ENCODE measurements at places on chromosomes 7 and 10.

DNA sequence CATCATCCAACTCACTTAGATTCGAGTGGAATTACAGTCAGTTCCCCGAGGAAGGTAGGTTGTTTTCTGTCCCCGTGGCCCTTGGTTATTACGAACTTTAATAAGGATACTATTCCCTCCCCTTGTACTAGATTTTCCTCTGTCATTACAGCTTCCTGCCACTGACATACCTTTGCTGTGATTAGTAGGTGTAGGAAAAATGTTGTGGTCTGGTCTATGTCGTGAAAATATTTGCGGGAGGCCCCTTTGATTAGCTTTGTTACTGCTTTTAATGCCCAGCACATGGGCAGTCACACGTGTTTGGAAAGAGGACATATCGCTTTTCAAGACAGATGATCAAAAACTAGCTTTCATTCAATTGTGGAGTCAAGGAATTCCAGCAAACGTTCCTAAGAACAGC lies 92.2 kb downstream of the GATA3 start:
- DNase-seq, result no peak

- DNase-seq, result no peak
Measured at GRCh38 chr10:129448539-129448938, 18.5 kb upstream of the MGMT start.

DNA sequence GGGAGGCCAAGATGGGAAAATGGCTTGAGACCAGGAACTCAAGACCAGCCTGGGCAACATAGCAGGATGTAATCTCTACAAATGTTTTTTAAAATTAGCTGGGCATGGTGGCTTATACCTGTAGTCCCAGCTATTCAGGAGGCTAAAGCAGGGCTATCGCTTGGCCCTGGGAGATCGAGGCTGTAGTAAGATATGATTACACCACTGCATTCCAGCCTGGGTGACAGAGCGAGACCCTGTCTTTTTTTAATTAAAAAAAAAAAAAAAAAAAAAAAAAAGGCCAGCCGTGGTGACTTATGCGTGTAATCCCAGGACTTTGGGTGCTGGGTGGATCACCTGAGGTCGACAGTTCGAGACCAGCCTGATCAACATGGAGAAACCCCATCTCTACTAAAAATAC lies 27.4 kb downstream of the MYOF start:
- no peak for DNase-seq

- DNase-seq, result no peak
Measured at GRCh38 chr7:137885678-137886077, 38.9 kb upstream of the DGKI start.

GRCh38 chr7:130793855-130794618 lies 60.0 kb upstream of the KLF14 start:
- DNase-seq, result no peak

Measured in NCI-H446 treated with DMSO at 0.1 percent for 48 hours (cell line).